ENCODE measurements at places on chromosomes 5 and 9.

DNA sequence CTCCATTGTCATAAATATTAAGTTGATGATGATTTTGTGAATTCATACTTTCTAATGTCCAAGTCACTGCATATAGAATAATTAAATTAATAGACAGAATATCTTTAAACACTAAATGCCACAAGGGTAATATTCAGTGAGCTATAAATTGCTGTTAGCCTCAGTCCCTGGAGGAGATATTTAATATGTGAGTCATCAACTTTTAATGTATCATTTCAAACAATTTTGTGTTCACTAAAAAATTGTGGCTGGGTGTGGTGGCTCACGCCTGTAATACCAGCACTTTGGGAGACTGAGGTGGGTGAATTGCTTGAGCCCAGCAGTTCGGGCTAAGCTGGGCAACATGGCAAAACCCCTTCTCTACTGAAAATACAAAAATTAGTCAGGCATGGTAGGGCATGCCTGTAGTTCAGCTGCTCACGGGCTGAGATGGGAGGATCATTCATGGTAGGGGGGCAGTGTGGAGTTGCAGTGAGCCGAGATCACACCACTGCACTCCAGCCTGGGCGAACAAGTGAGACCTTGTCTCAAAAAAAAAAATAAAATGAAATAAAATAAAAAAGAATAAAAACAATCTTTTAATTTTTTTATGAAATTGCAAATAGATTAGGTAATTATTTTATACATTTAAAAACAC lies 717.3 kb upstream of the CHD1 start:
- no peak for DNase-seq

DNA sequence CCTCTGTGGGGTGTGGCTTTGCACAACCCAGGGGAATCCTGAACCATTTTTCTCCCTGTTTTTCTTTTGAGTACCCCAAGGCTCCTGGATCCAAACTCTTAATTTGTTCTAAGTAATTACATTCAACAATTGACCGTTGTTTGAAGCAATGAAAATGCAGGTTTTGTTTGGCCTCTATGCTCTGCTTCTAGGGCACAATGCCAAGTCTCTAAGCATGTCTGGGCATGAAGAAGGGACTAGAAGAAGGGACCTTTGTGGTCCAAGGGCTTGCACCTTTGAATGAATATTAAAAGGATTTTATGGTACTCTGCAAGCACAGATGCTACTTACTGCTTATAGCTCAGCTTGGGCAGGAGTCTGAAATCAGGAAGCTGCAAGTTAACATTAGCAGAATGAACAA lies 6.6 kb upstream of the ENC1 start:
- no peak for DNase-seq

- no peak for DNase-seq
Observed at GRCh38 chr5:68435611-68436010, 220.1 kb downstream of the PIK3R1 start.

- DNase-seq, result no peak
Observed at GRCh38 chr5:143896516-143896915, 84.6 kb downstream of the HMHB1 start.

Data from head of caudate nucleus (tissue), 42 donors.